MCF 10A (cell line): ENCODE measurements at places on chromosomes 11 and 22.

DNA sequence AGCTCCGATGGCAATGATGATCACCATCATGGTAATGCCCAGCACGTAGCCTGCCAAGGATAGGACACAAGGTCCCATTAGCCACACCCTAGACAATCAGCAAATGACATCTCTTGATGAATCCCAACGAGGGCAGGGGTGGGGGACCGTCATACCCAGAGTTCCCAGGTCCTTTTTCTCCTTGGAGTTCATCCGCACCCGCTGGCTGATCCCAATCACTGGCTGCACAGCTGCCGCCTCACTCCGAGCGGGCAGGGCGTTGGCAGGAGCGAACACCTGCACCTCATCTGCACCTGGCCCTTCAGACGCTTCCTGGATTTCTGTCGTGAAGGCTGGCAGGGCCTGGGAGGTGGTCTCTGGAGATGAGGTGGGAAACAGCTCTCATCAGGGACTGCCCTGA is 2.9 kb downstream of the PIK3IP1 start:
- DNase-seq, result no peak

DNA sequence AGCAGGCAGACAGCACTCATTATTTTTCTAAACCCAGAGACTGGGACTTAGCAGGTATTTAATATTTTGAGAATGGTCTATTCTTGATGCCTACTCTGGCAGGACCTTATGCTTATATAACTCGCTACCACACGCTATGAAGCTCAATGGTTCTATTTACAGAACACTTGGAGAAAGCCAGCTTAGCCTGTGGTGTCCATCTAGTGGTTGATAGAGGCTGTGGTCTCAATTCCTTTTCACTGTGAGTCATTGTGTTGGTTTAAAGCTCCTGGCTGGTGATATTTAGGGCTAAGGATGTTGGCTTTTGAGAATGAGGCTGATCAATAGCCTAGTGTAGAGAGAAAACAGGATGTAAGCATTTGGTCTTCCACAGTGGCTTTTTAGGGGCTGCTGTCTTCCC is 206.4 kb downstream of the DBX1 start:
- DNase-seq, result peak; percentile 58

DNA sequence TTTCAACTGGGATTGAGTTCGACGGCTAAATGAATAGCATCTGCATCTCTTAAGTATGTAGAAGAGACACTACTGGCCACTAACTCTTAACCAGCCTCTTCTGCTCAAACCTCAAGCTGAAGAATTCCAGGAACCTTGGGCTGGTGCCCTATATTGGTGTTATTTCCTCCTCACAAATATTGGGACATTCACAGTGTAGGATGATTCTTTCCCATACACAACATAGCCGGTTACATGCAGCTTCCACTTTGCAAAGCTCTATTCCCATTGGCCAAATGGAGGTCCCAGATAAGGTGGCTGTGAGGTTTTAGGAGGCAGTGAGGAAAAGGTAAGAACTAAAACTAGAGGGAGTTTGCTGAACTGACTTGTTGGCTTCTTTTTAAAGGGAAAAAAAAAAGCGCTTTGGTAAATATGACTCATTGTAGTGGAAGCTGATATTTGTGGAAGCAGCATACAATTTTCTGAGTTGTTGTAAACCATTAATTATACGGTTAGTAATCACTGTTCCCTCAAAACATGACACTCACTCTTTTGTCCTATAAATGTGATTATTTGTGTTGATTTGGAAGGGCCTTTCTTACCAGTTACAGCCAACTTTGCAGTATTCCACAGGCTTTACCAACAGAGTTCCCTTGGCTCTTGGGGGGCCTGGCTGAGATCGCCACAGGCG is 17.6 kb downstream of the C22orf31 start:
- peak; percentile 11 for DNase-seq

DNA sequence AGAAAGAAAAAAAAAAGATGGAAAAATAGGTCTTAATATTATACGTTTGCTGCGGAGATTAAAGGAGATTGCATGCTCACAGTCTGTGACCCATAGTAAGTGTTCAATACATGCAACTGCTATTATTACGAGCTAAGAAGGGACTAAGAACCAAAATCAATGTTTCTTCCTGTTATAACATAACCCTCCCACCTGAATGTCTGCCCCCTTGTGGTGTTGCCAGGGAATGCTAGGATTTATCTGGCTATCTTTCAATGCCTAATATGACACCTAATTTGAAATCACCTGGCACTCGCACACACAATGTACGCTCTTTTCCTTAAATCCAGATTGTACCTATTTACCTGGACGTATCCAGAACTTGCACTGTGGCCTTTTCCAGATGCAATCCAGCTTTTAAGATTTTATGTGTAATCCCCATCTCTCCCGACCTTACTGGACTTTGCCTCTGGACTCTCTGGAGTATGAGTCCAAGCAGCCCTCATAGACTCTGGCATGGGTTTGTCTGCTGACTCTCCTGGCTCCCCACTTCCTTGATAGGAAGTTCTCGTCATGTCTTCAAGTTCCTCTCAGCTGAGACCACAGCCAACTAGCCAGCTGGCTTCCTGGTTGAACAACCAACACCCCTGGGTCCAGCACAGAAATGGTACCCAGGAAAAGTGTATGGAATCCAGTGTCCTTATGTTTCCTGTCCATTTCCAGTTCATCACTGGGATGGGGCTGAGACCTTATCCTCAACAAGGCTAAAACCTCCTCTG is 151.5 kb downstream of the CCDC34 start:
- peak; percentile 27 for DNase-seq

DNA sequence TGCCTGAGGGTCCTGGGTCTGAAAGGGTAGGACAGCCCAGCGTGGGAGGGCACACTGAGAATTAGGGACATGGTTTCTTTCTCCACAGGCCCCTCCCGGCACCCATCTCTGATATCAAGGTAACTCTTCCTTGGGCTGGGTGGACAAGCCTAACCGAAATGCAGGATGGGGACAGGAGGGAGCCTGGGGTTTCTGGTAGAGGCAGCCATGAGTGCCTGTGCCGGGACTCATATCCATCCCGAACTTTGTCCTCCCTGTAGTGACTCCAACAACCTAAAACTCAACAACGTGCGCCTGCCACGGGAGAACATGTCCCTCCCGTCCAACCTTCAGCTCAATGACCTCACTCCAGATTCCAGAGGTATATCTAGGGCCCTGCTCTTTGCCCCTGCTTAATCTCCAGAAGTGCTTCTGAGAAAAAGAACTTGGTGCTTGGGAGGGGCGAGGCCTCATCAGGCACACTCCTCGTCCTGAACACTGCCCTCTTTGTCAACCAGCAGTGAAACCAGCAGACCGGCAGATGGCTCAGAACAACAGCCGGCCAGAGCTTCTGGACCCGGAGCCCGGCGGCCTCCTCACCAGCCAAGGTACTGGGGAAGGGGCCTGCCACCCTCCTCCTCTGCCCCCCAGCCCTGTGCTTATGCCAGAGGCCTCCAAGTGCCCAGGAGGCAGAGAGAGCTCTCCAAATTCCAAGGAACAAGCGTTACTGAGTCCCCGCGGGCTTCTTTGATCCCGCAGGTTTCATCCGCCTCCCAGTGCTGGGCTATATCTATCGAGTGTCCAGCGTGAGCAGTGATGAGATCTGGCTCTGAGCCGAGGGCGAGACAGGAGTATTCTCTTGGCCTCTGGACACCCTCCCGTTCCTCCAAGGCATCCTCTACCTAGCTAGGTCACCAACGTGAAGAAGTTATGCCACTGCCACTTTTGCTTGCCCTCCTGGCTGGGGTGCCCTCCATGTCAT is 3.1 kb downstream of the TMEM25 start:
- DNase-seq, result no peak

DNA sequence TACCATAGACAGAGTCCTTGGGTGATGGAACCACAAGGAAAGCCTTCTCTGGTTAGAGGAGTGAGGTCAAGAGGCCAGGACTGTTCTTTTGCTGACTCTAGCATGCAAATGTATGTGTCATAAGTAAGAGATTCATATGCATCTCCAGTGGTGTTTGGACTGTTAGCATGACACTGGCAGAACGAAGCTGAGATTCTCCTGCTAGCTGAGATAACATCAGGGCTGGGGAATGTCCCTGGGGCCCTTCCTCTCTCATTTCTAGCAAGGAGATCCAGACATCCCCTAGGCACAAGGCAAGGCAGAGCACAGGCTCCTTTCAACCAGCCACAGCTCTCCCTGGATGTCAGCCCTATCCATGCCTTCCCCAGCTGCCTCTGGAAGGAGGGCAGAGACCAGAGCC is 711.3 kb downstream of the OPCML start:
- no peak for DNase-seq
